ENCODE measurements at places on chromosomes 2 and 18. TPM values are rescaled to one million over a fixed set of nuclear protein-coding genes. Genes with fewer than 3 reads are reported as not detected.

Gene ZAP70
- not detected for total RNA-seq

Gene REG1B
- total RNA-seq, result not detected

Gene LYPD6B
- total RNA-seq, result 14.7 TPM

DNA sequence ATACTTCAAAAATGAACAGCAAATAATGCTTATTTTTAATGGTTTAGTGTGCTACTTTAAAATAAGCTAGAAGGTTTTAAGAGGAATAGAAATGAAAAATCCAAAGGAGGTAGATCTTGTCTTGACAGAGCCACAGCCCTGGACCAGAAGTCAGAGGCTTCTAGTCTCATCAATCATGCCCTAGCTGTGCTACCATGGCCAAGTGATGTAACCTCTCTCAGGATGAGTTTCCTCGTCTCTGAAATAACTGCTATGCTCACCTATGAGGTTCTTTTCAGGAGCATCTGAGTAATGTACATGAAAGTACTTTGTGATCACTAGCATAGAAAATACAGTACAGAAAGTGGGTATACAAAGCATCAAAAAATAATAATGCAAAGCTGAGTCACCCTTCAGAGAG lies 248.4 kb downstream of the PID1 start:
- DNase-seq, result no peak

- no peak for DNase-seq
These were observed 105.3 kb downstream of the HDAC4 start for GRCh38 chr2:239295377-239296019.

GRCh38 chr2:168742258-168742932 lies 60.0 kb upstream of the NOSTRIN start:
- no peak for DNase-seq

DNA sequence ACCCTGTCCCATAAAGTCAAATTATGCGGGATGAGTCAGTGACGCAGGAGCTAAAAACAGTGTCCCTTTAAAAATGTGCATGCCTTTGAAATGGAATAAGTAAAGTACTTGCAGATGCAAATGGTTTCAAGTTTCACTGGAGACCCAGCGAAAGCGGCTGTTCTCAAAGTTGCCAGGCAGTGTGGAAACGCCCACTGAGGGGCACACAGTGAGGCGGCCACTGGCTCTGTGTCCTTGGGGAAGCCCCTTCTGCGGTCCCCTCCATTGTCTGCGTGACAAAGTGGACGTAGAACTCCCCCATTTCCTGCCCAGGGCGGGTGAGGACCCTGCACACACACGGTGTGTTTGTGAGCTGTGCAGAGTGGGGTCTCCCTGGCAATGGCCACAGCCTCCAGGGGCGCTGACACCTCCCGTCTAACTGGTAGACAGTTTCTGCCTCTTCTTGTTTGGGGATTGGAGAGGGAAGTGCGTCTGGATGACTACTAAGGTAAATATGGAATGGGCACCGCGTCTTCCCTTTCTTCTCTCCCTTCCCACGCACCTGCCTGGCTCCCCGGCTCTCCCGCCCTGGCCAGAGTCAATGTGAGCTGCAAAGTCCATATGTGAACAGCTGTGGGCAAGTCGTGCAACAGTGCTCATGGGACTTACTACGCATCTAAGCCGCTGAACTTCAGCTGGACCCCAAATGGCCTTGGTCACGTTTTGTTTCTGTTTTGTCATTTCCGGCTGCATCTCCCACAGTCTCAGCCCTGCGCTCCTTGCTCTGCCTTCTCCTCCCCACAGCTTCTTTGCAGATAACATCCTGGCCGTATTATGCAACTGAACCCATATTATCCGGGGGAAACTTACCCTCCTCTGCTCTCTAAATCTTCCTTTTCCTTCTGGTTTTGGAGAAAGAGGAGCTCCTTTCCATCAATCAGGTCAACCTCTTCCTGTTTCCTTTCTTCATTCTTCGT lies 33.7 kb upstream of the ZNF516 start:
- peak; percentile 72 for DNase-seq

DNA sequence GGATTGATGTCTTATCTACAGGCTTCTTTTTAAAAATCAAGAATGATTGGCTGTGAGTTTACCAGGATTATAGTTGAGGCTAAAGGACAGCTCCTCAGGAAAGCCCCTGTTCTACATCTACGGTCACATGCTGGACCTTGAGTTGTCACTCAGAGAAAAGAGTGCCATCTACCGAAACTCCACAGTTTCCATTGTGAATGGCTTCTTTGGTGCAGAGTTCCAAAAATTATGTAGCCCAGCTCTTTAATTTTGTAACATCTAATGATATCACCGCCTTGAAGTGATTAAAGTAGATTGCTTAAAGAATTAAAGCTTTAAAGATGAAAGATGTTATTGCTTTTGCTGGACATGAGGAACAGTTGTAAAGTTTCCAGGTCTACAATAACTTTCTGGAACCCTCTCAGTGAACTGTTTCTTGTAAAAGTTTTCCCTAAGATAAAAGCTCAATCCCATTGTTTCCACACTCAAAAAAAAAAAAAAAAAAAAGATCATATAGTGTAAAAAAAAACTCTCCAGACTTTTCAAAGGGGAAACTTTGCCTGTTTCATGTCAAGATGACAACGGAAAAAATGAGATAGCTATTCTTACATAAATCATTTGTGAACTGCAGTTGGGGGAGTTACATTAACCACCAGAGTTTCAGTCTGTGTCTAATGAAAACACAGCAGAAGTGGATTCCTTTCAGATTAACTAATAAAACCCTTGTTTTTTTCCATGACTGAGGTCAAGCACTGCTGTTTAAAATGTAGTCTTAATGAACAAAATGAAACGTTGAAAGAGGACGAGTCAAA lies 4.3 kb downstream of the COL3A1 start:
- DNase-seq, result peak; percentile 45

DNA sequence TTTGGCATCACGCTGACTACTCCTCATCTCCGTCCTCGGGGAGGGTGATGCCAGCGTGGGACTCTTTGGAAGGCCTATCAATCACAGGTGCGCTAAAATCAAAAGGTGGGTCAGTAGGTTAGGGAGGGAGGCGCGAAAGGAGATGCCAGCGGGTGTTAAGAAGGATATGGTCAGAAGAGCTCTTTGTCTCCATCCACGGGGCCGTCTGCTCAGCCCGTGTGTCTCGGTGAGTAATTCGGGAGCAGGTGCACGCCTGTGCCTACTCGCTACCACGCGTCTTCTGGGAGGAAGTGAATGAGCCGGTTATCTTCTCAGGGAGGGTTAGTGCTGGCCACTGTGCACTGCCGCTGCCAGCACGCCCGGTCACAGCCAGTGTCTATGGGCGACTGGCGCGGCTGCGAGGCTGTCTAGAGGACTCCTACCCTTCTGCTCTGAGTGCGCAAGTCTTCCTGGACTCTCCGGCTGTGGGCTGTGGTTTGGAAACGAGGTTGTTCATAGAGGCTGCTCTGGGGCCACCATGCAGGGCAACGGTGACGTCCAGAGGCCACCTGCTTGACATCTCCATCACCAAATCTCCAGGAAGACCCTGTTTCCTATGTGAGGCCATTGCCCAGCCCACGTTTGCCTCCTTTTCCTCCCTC lies 153.4 kb downstream of the MBP start:
- no peak for DNase-seq

Gene NAT8
- total RNA-seq, result not detected

DNA sequence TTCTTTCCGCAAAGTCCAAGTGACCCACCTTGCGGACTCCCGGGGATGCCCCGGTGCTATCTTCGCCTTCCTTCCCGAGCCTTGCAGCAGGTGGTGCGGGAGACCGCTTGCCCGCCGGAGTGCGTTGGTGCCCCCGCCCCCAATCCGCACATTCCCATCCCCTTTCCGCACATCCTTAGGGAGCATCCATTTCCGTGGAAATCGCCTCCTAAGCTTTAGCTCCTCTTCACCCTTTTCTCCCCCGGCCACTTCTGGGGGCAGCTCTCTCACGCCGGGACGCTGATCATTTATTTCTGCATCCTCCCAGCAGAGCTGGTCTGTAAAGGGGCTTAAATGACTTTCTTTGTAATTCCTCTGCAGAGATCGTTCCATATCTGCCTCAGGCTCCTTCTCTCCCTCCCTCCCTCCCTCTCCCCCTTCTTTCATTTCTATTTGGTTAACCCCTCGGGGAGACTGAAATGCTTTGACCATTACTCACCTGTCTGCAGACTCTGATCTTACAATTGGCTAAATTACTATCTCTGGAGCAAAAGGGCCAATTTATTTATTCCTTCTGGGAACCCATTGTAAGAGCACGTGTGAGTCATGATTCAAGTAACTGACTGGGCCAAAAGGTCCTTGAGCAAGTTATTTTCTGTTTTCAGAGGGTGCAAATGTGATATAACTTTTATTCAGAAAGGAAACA lies 1.3 kb upstream of the LYPD1 start:
- peak; percentile 85 for DNase-seq

DNA sequence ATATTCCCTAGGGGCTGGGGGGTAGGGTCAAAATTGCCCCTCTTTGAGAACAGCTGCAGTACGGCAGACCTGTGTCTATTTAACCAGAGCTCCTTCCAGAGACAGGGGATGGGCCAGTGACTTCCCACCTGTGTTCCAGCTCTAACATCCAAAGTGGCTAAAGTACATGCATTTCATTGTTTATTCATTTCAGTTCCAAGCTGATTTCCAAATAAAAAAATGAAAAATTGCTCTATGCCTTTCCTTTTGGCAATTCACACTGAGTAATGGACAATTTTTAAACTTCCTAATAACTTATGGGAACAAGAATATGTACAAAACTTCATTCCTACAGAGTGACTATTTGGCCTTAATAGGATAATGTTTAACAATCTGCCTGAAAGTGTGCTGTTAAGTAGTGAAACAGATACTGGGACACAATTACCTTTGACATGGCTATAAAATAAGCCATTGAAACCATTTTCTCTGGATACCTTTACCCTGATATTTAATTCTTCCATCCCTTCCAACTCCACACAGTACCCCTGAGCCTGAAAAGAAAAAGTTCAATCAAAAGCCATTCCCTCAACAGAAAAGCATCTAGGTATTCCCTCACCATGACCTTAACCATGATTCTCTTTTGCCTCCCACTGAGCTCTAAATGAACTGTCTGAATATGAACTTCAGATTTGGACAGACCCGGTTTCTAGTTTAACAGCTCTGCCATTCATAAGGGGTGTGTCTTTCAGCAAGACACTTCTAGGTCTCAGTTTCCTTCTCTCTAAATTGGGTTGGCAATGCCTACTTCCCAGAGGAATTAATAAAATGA lies 73.1 kb downstream of the RDH14 start:
- DNase-seq, result no peak

- no peak for DNase-seq
These were observed 248.7 kb downstream of the RNF152 start for GRCh38 chr18:61643884-61644647.

Data from bronchial epithelial cell (primary cell).